ENCODE measurements at places on chromosomes 3 and 15.

DNA sequence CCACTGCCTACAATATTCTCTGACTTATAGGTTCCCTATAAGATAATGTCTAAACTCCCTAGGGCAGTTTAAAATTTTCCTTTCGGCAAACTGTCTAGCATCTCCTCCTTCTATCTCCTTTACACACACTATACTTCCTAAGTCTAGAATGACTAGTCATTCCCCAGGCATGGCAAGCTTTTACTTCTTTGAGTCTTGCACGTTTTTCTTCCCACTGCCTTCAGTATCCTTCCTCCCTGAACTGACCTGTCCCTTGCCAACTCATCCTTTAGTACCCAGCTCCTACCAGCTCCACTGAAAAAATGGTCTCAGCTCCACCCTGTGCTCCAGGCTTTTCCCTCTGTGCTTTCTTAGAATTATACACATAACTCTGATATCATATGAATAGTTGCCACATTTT lies 93.8 kb upstream of the KBTBD8 start:
- no peak for DNase-seq

DNA sequence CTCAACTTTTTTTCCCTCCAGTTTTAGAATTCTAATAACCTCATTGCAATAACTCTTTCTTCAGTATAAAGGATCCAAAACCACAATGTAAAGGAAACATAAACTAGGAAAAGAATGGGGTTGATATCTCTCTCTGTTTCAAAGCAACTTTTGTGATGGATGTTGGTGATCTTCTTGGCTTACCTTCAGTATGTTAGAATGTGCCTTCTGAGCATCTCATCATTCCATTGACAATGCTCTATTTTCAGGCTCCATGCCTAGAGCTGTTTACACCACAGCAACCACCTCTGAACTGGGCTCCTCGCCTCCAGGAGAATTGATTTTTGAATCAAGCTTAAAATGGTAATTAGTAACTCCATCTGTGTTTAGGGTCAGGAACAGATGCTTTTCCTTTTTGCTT lies 6.6 kb downstream of the NLGN1 start:
- DNase-seq, result no peak

GRCh38 chr15:40263024-40263754 lies 19.7 kb downstream of the ANKRD63 start:
- no peak for DNase-seq

- no peak for DNase-seq
These were observed 17.1 kb downstream of the SETMAR start for GRCh38 chr3:4320096-4320911.

GRCh38 chr15:89419370-89419984 lies 76.9 kb downstream of the RHCG start:
- DNase-seq, result no peak

GRCh38 chr3:116835658-116836057 lies 126.1 kb downstream of the TUSC7 start:
- DNase-seq, result no peak

- DNase-seq, result no peak
These were observed 23.0 kb upstream of the NMD3 start for GRCh38 chr3:161197855-161198850.

DNA sequence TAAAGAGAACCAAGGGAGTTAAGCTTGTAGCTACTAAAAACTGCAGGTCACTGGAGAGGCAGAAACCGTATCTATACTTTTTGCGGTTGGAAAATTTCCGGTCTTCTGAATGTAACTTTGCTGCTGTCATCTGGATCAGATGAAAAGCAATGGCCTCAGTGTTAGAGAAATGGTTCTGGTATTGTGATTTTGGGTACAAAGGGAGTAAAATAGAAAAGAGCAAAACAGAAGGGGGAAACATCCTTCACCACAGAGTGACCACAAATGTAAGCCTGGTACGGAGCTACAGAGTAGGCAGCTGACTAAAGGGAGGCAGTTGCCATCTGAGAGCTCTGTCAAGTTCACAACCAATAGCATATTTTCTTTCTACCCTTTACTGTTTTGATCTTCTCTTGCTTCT lies 5.6 kb downstream of the CD96 start:
- DNase-seq, result no peak

GRCh38 chr15:26295336-26296085 lies 432.4 kb upstream of the ATP10A start:
- DNase-seq, result no peak

GRCh38 chr15:71155534-71155933 lies 40.3 kb downstream of the THSD4 start:
- DNase-seq, result no peak

- DNase-seq, result no peak
These were observed 74.9 kb upstream of the NSMCE3 start for GRCh38 chr15:29344474-29344873.

DNA sequence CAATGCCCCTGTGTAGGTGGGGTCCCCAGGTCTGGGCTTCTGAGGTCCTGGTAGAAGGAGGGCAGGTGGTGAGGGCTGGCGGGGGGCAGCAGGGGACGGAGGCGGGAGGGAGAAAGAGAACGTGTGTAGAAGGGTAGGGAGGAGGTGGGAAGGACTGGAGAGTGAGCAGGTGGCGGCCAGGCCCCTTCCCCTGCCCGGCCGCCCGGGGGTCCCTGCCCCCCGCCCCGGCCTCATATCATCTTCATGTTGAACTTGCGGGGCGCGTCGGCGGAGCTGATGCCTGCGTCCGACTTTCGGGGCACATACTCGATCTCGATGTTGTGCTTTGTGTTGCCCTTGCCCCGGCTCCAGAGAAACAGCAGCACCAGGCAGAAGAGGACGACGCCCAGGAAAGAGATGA lies 18.9 kb downstream of the LINGO1 start:
- DNase-seq, result no peak

DNA sequence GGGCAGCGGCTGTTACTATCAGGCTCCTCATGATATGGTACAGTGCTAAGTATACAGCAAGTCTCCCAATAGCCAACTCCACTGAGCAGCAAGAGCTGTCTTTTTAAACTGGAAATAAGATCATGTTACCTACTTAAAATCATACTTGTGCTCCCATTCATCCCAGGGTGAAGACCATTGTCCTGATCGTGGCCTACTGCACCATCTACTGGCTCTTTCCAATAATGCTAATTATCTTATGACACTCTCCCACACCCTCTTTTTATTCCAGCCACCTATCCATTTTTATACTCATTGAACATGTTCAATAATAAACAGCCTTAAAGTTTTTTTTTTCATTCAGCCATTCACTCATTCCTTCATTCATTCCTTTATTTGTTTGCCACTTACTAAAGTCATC lies 117.7 kb downstream of the GBE1 start:
- peak; percentile 65 for DNase-seq

- DNase-seq, result no peak
These were observed 91.6 kb downstream of the SCN11A start for GRCh38 chr3:38960042-38960622.

- no peak for DNase-seq
These were observed 120.2 kb upstream of the IGSF10 start for GRCh38 chr3:151581035-151581434.

DNA sequence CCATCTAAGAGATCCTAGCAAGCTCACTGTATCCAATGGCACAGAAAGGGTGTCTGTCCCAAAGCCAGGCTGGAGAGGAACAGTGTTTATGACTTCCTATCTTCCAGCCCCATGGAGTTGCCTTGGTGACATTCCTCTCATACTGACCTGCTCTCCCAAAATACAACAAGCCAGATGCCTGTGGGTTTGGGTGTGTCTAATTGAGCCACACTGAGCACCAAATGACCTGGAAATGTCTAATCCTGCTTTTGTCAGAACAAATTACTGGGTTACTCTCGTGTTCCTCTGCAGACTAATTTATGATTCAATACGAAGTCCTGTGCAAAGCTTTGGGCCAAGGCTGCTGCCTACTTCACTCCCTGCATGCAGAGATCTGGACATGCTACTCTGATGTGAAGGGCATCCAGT lies 98.1 kb upstream of the STRIT1 start:
- no peak for DNase-seq

- no peak for DNase-seq
These were observed 60.7 kb downstream of the TIMP4 start for GRCh38 chr3:12097971-12098370.

- DNase-seq, result no peak
These were observed 1.6 kb upstream of the GBE1 start for GRCh38 chr3:81763001-81763400.

DNA sequence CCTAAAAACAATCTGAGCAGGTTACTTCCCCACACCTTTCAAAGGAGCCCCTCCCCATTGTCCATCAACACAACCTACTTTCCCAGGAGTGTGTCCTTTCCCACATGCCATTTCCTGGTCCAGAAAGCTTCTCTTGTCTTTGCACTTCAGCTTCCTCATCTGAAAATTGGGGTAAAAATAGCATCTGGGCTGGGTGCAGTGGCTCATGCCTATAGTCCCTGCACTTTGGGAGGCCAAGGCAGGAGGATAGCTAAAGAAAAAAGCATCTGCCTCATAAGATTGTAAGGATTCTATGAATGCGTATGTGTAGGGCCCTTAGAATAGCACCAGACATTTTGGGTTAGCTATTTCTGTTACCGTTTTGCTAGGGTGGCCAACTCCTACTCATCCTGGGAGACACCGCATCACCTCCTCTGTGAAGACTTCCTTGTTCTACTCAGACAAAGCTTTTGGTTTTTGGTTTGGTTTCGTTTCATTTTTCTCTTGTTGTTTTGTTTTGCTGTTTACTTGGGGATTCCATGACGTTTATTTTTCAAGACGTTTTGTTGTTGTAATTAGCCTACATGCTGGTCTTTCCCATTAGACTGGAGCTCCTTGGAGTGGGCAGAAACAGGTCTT lies 224.4 kb upstream of the TLE3 start:
- no peak for DNase-seq

DNA sequence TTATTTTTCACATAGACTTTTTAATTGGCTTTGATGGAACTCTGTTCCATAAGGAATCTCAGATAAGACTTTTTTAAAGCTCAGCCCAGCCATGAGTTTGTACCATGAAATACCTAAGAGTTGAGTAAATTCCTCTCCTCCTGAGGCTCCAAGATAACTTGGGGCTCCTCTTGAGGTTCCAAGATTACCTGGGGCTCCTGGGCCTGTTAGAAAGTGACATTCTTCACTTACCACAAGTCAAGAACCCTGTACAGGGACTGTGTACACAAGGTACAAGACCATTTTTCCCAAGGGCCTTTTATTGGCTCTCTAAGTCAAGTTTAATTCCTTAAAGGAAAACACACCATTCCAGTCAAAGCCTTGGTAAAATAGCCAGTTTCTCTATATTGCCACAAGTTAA lies 111.3 kb upstream of the PRR20G start:
- no peak for DNase-seq

DNA sequence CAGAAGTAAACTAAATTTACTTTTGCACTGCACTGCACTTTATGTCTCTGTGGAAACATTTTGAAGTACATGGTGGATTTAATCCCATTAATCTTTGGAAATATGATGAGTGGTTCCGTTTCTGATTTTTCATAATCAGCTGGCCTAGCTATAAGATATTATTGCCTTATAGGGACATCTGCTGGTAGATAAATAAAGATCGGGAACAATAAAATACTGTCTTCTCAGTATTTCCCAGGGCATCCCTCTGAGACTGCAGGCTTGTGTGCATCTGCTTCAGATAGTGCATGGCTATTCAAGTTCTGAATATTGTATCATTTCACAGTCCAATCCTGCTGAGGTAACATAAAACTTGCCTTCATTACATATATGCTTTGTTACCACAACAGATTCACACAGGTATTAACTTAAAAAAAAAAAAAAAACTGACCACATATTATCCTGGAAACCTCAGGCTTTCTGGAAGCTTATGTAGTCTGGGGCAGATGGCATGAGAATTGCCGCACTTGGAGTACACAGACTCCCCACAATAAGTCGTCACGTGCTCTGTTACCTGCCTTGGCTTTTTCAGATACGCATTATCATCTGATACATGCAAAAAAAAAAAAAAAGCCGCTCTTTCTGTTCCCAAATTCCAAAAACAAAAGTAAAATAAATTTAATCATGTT lies 330.8 kb upstream of the AGTR1 start:
- DNase-seq, result peak; percentile 14

- DNase-seq, result no peak
These were observed 83.4 kb upstream of the RARB start for GRCh38 chr3:25344670-25345069.

GRCh38 chr3:172066880-172067796 lies 27.8 kb downstream of the FNDC3B start:
- DNase-seq, result no peak

DNA sequence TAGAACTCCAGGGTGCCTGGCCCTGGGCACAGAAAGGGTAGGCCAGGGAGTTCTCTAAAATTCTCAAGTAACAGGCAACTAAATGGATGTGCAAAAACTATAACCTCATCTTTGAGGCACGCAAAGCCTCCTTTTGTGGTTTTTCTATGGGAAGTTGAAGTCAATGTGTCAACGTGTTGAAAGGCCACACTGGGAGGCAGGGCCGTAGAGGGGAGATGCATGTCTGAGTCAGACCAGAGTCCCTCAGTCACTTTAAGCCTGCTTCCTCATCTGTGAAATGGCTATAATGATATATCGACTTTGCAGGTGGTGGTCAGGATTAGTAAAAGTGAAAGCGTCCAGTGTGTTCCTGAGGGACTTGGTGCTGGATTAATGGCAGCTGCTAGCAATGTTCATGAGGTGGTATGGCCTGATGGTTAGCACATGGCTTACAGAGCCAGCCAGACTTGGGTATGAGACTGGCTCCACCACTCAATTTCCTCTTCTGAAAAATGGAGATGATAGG lies 17.0 kb downstream of the TGM5 start:
- no peak for DNase-seq

DNA sequence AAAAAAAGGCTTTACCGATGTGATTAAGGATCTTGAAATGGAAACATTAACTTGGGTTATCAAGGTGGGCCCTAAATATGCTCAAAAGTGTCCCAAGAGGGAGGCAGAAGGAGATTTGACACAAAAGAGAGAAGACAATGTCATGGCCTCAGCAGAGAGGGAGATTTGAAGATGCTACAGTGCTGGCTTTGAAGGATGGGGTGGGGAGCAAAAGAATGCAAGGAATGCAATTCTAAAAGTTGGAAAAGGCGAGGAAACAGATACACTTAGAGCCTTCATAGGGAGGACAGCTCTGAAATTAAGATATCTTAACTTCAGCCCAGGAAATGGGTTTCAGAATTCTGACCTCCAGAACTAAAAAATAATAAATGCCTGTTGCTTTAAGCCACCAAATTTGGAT lies 314.5 kb upstream of the CCDC54 start:
- DNase-seq, result no peak

GRCh38 chr3:148957586-148957985 lies 33.8 kb upstream of the GYG1 start:
- peak; percentile 70 for DNase-seq

- peak; percentile 42 for DNase-seq
These were observed 322.7 kb upstream of the ZNF717 start for GRCh38 chr3:76107935-76108570.

DNA sequence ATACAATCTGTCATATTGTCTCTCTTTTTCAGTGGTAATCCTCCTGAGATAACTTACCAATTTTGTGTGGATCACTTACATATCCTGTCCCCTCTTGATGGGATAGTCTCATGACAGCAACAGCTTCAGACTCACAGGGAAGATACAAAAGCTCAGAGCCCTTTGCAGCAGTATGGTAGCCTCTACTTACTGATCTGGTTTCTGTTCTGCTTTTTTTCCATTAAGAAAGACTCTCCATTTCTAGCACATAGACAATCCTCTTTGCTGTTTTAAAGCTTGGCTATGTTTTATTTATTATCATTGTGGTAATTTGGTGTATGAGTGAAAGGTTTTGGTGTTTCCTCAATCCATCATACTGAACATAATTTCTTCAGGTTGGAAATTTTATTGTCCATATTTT lies 25.4 kb upstream of the SOX14 start:
- no peak for DNase-seq

Measured in D341Med (cell line).